Activated naive CD8-positive, alpha-beta T cell treated with anti-CD3 and anti-CD28 coated beads for 36 hours (primary cell): ENCODE measurements at places on chromosomes 7 and 10. TPM values are rescaled to one million over a fixed set of nuclear protein-coding genes. Genes with fewer than 3 reads are reported as not detected.
A peak's percentile ranks its signal among the peaks of the same experiment; 100 is the strongest.

DNA sequence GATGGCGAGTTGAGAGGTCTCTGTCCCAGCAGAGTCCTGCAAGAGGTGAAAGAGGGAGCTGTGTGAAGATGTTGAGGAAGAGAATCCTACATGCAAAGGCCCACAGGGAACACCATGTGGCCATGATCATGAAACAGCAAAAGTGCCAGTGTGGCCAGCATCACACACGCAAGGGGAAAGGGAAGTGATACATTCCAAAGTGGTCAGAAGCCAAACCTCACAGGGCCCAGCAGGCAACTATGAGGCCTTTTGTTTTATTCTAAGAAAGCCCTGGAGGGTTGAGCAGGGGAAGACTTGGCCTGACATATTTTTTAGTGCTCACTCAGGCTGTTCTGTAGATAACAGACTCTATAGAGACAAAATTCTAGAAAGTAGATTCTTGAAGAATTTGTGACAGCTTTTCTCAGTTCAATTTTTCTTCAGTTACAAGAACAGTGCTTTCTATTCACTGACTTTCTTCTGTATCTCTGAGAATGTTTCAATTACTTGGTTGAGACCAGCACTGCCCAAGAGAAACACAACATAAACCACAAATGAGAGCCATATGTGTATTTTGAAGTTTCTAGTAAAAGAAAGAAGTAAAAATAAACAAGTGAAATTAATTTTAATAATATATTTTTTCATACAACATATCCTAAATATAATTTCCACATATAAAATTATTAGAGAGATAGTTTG lies 82.3 kb downstream of the HTR7 start:
- no peak overlapping the region for H3K4me3 ChIP-seq
- DNase-seq = no peak
- H3K36me3 ChIP-seq = no peaks in the 10 kb centered on the region
- peaks cover 6% of the 10 kb centered on the region for H3K27me3 ChIP-seq
- no peak overlapping the region for H3K27ac ChIP-seq
- no peaks in the 10 kb centered on the region for H3K4me1 ChIP-seq

- H3K4me3 ChIP-seq = no peak overlapping the region
- DNase-seq = no peak
- peaks cover 9% of the 10 kb centered on the region for H3K27me3 ChIP-seq
- no peaks in the 10 kb centered on the region for H3K4me1 ChIP-seq
- no peak overlapping the region for H3K27ac ChIP-seq
Measured at GRCh38 chr10:15609246-15609645, 110.5 kb downstream of the ITGA8 start.

DNA sequence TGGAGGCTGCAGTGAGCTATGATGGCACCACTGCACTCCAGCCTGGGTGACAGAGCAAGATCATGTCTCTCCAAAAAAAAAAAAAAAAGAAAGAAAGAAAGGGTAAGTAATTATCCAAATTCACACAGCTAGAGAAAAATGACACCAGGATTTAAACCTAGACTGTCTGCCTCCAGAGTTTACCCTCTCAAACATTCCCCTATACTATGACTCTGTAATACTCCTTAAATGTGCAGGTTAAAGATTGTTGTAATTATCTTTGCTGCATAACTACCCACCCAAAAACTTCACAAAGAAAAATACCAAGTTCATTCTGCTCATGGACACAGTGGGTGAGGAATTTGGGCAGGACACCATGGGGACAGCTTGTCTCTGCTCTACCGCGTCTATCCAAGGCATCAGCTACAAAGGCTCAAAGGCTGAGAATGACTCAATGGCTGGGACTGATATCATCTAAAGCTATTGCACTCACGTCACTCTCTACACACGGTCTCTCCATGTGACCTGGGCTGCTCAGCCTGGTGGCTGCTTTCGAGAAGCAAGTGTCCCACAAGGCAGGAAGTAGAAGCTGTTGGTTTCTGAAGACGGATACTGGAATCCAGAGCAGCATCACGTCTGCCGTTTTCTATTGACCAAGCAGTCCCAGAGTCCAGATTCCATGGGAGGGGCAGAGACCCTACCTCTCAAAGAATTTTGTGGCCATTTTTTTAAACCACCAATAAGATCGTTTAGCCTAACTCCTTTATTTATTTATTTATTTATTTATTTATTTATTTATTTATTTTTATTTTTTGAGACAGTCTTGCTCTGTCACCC lies 185.7 kb upstream of the AUTS2 start:
- H3K27me3 ChIP-seq = no peaks in the 10 kb centered on the region
- DNase-seq = peak; percentile 12
- no peak overlapping the region for H3K27ac ChIP-seq
- H3K4me1 ChIP-seq = no peaks in the 10 kb centered on the region
- H3K4me3 ChIP-seq = no peak overlapping the region
- no peaks in the 10 kb centered on the region for H3K36me3 ChIP-seq

Gene KLF14
- total RNA-seq = not detected

DNA sequence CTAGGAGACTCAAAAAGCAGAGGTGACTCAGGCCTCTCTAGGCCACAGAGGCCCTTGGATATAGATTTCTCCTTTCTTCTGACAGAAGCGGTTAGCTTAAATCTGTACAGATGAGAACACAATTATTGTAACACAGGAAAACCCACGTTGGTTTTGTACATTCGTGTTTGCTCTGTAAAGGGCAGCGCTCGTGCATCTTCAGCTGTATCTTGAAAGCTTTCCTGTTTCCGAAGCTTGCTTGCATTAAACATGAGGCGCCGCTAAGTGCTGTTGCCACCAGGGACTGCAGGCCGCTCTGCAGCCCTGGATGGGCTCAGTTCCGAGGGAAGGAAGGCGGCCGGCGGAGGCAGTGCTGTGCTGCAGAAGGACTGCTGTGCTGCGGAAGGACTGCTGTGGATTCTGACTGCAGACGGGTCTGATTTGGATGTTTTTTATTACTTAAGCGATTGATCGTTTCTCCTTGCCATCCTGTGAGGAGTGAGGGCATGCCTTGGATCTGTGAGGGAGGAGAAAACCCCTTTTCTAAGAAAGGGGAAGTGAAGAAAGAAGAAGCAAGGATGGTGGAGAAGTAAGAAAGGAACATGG lies 53.3 kb downstream of the FHIP2A start:
- H3K36me3 ChIP-seq = no peaks in the 10 kb centered on the region
- H3K4me3 ChIP-seq = no peak overlapping the region
- no peak overlapping the region for H3K27ac ChIP-seq
- peak; percentile 33 for DNase-seq
- peaks cover 13% of the 10 kb centered on the region for H3K4me1 ChIP-seq

DNA sequence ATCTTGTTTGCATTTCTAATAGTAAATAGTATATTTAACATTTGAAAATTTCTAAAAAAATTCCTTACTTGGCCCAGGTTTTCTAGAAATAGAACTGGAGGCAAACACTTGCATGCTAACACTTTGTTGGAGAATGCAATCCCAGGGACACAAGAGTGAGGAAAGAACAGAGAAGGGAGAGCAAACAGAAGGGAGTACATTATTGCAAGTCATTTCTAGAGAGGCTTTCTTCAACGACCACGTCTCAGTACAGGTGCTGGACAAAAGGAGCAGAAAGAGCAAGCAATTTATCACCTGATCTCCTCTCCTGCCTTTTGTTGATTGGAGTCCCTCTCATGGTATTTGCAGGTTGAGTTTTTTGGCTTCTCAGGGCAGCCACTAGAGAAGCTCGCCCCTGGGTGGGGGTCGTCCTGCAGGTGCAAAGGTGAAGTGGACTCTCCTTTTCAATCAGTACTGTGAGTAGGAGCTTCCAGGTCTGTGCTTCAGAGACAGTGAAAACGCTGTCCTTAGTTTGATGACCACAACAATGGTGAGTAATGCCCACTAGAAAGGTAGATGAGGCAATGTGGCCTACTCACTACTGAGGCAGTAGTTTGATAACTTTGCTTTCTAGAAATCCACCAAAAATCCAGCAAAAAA lies 5.2 kb downstream of the CPED1 start:
- peaks cover 19% of the 10 kb centered on the region for H3K4me1 ChIP-seq
- H3K4me3 ChIP-seq = no peak overlapping the region
- no peaks in the 10 kb centered on the region for H3K36me3 ChIP-seq
- peaks cover 26% of the 10 kb centered on the region for H3K27me3 ChIP-seq

Gene FAM221A
- total RNA-seq = 4.6 TPM

- H3K27me3 ChIP-seq = peaks cover 4% of the 10 kb centered on the region
- H3K36me3 ChIP-seq = peaks cover 3% of the 10 kb centered on the region
- H3K4me1 ChIP-seq = peaks cover 3% of the 10 kb centered on the region
- H3K4me3 ChIP-seq = no peak overlapping the region
- H3K27ac ChIP-seq = no peak overlapping the region
Measured at GRCh38 chr10:89426230-89426868, 12.0 kb downstream of the IFIT5 start.

DNA sequence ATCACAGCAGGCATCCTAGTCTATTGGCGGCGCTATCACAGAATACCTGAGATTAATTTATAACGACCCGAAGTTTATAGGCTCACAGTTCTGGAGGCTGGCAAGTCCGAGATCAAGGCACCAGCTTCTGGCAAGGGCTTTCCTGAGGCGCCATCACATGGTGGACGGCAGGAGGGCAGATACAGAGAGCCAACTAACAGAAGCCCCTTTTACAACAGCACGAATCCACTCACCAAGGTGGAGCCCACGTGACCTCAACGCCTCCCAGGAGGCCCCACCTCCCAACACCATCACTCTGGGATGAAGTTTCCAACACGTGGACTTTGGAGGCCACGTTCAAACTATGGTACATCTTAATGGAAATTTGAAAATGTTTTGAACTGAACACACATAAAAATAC lies 255.3 kb downstream of the ELFN1 start:
- H3K27ac ChIP-seq = no peak overlapping the region
- no peak for DNase-seq
- H3K4me1 ChIP-seq = peaks cover 62% of the 10 kb centered on the region
- H3K4me3 ChIP-seq = peak overlapping the region; percentile 20
- H3K36me3 ChIP-seq = peaks cover 11% of the 10 kb centered on the region
- H3K27me3 ChIP-seq = no peaks in the 10 kb centered on the region

Gene OTUD1
- total RNA-seq = 9.8 TPM

GRCh38 chr7:127536394-127536691 lies 49.1 kb downstream of the GCC1 start:
- H3K4me1 ChIP-seq = peaks cover 10% of the 10 kb centered on the region
- no peak overlapping the region for H3K4me3 ChIP-seq
- DNase-seq = no peak
- H3K36me3 ChIP-seq = no peaks in the 10 kb centered on the region
- peaks cover 51% of the 10 kb centered on the region for H3K27me3 ChIP-seq
- no peak overlapping the region for H3K27ac ChIP-seq

- H3K4me1 ChIP-seq = peaks cover 31% of the 10 kb centered on the region
- DNase-seq = no peak
- H3K27ac ChIP-seq = no peak overlapping the region
Measured at GRCh38 chr7:27205325-27206280, 5.7 kb upstream of the HOXA13 start.

GRCh38 chr7:91165846-91166230 lies 98.4 kb upstream of the FZD1 start:
- no peak for DNase-seq
- no peaks in the 10 kb centered on the region for H3K27me3 ChIP-seq
- H3K4me3 ChIP-seq = no peak overlapping the region
- no peaks in the 10 kb centered on the region for H3K4me1 ChIP-seq
- H3K36me3 ChIP-seq = no peaks in the 10 kb centered on the region
